ENCODE measurements at places on chromosomes 13 and 19.

- DNase-seq, result no peak
Measured at GRCh38 chr13:49021953-49022352, 46.2 kb downstream of the FNDC3A start.

GRCh38 chr19:342801-343421, 1.7 kb downstream of the MIER2 start:
- DNase-seq, result no peak

DNA sequence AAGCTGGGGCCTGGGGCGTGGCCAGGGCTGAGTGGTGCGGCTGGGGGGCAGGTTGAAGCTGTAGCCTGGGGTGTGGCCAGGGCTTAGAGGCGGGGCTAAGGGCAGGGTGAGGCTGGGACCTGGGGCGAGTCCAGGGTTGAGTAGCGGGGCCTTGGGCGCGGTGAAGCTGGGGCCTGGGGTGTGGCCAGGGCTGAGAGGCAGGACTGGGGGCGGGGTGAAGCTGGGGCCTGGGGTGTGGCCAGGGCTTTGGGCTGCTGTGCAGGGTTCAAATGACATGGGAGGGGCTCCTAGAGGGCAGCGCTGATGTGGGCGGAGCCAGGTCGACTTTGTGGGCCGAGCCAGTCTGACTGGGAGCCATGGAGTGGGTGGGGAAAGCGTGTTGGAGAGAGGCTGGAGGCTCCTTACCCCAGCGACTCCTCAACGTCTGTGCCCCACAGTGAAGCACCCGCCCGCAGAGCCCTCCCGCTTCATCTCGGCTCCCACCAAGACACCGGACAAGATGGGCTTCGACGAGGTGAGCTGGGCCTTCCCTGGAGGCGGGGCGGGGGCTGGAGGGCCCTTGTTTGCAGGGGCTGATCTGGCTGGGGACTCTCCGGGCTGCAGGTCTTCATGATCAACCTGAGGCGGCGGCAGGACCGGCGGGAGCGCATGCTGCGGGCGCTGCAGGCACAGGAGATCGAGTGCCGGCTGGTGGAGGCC, 21.5 kb downstream of the COLGALT1 start:
- no peak for DNase-seq

DNA sequence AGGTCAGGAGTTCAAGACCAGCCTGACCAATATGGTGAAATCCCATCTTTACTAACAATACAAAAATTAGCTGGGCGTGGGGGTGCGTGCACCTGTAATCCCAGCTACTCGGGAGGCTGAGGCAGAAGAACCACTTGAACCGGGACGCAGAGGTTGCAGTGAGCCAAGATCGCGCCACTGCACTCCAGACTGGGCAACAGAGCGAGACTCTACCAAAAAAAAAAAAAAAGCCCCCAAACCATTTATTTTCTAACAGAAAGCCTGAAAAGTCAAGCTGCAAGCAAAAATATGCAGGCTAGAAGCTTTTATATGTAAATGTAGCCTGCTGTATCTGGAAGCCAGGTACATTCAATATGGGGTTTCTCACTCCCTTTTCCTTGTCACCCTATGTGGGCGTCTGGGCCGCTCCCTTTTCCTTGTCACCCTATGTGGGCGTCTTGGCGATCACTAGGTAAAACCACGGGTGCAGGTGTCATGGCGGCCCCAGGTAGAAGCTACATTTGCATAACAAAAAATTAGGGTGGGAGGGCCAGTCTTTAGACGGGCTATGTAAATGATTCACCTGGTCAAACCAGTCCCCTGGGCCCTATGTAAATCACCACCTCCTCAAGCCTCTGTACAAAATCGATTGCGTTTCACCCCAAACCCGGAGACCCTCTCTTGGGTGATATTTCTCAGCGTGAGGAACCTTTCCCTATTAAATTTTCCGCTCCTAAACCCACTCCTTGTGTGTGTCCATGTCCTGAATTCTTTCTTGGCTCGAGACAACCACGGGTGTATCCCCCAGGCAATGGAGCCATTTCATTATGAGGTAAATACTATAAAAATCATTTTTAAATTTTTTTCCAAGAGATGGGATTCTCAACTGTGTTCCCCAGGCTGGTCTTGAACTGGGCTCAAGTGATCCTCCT, 2.1 kb downstream of the TRIM13 start:
- no peak for DNase-seq

DNA sequence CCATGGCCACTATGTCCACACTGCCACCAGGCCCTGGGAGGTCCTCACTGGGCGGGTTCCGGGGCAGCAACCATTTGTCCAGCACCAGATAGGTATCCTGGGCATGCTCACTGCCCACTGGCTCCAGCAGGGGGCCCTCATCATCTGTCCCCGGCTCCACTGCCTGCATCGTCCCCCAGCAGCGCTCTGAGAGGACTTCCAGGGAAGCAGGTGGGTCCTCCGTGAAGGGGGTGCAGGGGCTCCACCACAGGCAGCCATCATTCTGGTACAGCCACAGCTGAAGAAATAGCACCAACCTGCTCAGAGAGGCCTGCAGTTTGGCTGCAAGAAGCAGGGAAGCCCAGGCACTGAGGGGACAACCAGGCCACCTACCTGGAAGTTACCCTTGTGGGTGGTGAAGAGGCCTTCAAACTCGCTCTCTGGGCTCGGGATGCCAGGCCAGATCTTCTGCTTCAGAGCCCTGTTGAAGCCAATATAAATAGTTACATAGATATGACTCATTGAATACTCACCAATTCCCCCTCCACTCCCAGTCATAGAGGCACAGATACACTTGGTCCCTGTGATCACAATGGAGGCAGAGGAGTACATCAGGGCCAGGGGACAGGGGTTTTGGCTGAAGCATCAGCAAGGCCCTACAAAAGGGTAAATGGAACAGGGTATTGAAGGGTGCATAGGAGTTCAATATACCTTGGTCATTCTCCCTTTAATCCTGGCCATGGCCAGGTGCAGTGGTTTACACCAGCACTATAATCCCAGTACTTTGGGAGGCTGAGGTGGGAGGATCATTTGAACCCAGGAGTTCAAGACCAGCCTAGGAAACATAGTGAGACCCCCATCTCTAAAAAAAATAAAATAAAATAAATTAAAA, 4.1 kb downstream of the SWSAP1 start:
- no peak for DNase-seq

- DNase-seq, result no peak
Measured at GRCh38 chr19:32200312-32201038, 144.9 kb upstream of the ZNF507 start.

- DNase-seq, result no peak
Measured at GRCh38 chr13:113820813-113821651, 42.8 kb downstream of the GAS6 start.

DNA sequence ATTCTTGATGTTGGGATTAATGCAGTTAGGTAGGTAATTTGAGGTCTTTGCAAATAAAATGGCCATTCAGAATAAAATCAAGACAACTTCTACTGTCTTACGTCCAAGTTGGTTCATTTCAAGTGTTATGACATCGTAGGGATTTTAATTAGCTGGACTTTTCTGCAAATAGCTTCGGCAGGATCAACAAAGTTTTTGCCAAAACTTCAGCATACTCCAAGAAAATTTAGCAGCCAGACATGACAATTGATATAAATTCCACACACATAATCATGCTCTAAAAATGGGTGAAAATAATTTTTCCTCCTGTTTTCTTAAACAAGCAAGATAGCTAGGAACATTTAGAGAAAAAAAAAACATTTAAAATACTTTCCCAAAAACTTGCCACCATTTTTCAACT, 158.8 kb downstream of the RGCC start:
- DNase-seq, result no peak

- DNase-seq, result no peak
Measured at GRCh38 chr13:47000165-47000564, 103.3 kb upstream of the HTR2A start.

DNA sequence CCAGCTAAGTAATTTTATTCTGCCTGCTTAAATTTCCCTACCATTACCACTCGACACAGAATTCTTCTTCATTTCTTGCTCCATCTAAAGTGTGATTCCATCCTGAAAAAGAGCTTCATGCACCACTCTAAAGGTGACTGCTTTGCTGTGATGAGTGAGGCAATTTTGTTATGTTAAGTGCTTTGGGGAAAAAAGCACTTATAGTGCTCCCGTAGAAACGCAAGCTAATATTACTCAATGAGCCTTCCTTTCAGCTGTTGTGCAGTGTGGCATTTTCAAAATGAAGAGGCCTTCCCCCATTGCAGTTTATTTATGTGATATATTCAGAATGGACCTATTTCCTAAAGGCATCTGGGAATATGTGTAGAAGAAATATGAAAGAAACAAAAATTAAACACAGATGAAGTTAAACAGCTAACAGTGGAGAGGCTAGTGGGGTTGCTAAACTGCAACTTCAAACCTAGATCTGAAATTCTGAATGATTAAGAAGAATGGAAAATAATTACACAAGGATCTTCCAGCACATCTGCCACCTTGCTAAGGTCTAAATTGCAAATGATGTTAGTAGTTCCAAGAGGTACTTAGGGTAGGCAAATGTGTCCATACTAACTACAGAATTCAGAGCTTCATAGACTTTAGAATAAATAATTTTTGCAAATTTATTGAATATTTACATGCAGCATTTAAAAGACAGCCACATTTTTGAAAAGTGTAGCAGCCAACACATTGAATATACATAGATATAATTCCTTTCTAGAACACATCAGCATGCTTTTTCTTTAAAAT, 211.7 kb downstream of the DCT start:
- no peak for DNase-seq

DNA sequence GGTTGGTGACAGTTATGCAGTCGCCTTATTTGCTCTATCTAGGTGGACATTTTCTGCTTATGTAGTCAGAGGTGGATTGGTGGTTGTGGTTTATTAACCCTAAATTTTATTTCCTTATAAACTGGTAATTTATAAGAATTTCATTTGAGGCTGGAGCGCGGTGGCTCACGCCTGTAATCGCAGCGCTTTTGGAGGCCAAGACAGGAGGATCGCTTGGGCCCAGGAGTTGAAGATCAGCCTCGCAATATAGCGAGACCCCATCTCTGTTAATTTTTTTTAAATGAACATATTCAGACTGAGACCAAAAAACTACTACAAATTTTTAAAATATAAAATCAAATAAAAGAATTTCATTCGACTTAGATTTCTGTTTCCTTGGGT, 810 bp downstream of the ZNF627 start:
- no peak for DNase-seq

DNA sequence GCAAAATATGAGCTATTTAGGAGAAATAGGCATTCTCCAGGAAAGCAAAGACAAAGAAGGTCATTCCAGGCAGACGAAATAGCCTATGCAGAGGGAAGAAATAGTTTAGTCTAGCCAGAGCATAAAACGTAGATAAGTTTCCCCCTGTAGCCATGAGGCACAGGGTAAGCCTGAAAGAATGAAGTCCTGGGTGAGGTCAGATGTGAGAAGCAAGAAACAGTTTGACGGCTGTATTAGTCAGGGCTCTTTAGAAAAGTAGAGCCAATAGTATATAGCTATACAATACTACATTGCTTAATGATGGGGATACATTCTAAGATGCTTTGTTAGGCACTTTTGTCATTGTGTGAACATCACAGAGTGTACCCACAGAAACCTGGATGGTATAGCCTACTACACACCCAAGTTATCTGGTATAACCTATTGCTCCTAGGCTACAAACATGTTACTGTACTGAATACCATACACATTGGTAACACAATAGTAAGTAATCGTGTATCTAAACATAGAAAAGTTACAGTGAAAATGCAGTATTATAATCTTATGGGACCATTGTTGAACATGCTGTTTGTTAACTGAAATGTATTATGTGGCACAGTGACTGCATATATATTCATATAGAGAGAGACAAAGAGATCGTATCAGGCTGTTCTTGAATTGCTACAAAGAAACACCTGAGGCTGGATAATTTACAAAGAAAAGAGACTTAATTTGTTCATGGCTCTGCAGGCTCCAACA, 59.3 kb upstream of the WDFY2 start:
- DNase-seq, result no peak

GRCh38 chr13:39767791-39768517, 112.5 kb downstream of the COG6 start:
- DNase-seq, result no peak

DNA sequence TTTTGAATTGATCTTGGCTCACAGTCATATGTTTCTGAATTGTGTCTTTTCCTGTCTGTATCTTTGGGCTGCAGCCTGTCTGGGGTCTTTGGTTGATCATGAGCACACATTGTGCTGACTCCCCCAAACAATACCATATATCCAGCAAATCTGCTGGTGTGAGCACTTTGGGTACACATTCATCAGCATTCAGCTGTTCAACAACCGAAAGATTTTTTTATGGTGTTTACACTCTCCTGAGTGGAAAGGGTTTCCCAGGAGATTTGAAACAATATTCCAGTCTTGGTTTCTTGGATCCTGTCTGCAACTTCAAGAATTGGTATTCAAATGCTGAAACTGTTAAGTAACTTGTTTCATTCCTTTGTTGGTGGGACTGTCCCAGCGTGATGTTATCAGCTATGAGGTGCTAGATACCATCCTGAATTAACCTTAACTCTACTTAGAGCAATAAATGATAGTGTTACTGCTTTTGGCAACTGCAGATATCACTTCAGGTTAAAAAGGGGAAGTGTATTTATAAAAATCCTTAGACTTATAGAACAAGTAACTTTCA, 78.4 kb upstream of the DIAPH3 start:
- no peak for DNase-seq

DNA sequence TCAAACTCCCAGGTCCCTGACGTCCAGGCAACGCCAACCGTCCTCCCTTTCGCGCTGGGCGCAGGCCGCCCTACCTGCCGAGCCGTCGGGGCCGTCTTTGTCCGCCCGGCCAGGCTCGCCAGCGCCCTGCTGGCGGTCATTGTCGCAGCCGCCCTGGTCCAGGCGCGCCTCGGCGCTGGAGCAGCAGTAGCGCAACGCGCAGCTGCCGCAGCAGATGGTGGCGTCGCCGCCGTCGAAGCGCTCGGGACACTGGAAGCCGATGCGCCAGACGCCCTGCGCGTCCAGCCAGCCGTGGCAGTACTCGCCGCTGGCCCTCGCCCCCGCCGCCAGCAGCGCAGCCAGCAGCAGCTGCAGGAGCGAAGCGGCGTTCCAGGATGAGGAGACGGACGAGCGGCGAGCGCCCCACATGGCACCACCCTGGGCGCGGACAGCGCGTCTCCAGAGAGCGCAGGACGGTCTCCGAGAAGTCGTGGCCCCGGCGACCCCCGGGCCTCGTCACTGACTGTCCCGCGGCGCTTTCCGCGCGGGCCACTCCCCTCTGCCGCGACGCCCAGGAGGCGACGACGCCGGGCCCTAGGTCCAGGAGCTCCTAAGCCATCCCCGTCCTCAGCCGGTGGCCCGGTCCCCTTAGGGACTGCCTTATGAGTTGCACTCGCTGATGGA, 1.1 kb downstream of the SHISA2 start:
- DNase-seq, result no peak

Data from T-helper 2 cell (primary cell).